ENCODE measurements at places on chromosomes 2 and 18.
A peak's percentile ranks its signal among the peaks of the same experiment; 100 is the strongest.

DNA sequence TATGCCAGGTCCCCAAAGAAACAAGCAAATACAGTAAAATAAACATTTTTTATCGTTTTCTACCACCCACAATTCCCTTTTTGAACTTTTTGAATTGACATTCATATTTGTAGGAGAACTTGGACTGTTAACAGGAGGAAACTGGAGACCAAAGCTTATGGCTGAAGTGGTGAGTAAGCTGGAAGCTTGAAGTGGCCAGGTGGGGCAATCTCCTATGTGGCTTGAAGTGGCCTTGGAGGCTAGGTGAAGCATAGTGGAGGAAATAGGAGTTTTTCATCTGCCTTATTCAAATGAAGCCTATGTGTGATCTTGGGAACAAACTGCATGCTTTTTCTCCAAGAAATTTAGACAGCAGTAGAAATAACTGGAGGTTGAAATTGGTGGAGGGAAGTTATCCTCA is 962.9 kb upstream of the FANCL start:
- DNase-seq: no peak

DNA sequence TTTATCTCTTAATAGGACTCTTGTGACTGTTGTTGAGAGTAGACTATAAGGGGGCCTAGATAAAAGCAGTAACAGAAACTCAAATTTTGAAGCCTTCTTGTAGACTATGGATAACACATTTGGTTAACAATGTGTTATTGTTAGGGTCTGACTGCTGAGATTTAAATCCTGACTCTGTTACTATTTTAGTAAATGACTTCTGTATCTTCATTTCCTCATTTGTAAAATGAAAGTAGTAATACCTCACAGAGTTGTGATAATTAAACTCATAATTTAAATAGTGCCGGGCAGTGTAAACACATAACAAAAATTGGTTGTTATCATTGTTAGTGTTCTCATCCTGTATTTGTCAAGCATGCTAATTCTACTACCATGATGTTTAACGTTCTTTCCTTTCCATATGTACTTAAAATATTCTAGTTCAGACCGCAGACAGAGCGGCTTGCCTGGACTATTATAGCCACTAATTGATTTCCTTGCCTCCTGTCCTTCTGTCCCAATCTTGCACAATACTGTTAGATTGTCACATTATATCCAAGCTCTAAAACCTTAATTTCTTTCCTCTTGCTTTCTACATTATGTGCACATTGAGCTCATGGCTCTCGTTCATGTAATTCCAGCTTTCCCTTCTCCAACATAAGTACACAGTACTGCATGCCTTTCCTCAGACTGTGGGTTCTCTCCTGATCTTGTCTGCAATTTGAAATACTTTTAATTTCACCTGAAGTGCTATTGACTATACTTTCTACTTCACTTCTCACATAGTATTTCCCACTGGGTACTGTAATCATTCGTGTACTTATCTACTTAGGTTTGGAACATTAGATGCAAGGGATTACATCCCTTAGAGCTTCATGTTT is 48.4 kb downstream of the RBBP8 start:
- DNase-seq: no peak

DNA sequence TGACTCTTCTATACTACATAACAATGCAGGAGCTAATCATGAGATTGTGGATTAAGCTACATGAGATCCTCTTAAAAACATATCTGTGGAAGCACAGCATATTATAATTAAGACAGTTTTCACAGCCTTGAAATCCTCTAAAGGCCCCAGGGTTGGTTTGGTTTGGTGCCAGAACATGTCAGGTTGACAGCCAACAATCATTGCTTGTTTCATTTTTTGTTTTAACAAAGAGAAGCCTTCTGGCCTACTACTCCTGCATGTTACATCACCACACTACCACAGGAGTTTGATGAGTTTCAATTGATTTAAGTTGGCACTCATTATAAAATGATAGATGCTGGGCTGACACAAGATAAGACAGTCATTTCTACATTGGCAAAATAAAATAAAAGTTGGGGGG is 255.9 kb upstream of the ERBB4 start:
- no peak for DNase-seq

DNA sequence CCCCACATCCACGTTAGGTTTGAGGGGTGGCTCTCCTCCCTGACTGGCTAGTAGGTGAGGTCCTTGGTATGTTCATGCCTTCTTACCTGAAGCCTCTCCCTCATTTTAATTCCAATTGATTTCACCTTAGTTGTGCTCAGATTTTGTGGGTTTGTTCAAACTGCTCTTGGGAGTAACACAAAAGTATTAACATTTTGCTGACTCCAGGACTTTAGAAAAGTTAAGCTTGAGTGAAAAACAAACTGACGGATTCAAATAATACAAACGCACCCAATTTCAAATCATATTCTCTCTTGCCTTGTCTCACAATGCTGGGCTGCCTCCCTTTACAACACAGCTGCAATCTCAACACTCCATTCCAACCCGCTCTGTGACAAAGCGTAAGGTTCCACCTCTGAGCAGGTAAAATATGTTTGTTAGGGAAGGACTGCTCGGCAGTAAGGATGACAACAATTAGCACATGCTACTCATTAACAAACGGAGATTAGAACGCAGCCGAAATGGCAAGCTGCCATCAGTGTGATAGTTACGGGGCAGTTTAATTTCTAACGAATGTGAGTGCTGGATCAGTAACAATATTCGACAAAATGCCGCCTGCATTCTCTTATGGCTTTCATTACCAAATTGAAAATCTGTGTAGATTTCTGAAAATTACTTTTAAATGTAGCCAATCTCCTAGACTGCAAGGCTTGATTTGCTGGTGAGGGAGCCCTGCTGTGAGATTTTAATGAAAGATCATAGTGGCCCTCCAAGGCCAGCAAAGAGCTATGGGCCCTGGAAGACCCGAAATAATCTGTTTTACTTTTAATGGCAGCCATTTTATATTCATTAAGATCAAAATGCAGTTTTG is 730.6 kb upstream of the FANCL start:
- no peak for DNase-seq

DNA sequence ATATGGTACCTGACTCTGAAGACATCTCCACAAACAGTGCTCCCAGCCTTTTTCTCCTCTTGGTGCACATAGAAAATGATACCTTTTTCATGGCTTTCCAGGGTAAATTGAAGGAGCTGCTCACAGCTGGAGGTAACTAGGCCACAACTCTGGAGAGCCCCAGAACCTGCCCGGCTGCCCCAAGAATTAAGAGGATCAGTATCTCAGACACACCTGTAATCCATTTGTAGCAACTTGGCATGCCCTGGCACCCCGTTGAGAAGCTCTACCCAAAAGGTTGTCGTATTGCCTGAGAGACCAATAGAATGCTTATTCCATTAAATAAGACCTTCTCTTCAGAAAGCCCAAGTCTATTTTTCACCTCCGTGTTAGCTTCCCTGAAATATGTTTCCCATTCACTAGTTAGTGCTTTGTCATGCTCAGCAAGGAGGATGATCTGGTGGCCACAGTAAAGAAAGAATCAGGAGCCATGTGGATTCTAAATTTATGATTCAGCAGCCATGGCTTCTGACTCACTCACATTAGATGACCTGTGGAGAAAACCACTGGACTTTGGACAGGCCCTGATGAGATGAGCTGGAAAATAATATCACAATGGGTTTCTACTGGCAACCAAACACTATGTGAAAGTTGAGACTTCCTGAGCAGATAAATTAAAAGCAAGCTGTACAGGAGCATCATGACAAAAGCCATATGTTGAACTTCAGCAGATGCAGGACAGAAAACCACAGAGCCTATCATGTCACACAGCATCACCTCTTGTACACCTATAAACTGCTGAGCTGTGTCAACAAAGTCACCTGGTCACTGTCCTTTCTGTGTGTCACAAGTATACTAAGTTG is 253.3 kb upstream of the OSR1 start:
- peak; percentile 68 for DNase-seq

DNA sequence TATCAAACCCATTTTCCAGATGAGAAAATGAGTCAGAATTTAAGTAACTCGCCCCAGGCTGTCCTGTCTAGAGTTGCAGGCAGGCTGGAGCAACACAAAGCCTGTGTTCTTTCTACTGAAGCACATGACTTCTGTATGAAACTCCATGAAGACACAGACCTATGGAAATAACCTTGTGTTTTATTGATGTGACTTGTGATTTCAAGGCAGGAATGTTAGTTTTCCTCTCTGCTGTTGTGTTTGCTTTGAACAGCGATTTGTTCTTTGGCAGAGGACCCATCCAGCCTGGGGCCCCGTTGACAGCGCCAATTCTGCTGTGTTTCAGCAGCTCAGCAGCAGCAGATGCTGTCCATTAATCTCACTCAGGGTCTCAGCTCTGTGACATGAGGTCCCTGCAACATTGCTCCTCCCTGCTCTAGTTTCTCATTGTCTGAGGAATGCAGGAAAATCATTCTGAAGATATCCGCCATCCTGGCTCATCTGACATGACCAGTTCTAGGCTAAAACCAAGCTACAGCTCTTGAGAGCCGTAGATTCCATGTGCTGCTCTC is 344.3 kb upstream of the RAB12 start:
- DNase-seq: no peak

- no peak for DNase-seq
Measured at GRCh38 chr2:127231130-127231865, 11.2 kb upstream of the CYP27C1 start.

GRCh38 chr18:22550861-22551260 is 133.1 kb upstream of the CTAGE1 start:
- DNase-seq: no peak

- no peak for DNase-seq
Measured at GRCh38 chr2:57450170-57450569, 596.4 kb upstream of the VRK2 start.

DNA sequence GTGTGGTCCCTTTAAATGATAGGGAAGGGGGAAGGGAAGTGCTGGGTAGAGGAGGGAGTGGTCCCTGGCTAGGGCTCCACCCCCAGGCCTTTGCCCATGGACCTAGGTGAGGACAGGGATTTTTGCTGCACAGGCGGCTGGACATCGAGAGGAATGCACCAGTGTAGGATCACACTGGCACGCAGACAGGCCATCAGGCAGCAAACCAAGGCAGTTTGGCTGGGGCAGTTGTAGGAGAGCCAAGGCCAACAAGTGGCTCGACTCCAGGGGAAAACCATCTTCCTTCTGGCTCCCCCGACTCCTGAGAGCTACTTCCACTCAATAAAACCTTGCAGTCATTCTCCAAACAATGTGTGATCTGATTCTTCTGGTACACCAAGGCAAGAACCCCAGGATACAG is 402.0 kb upstream of the LRRTM1 start:
- no peak for DNase-seq

Data from RWPE1 (cell line).